Bladder microvascular endothelial cell (primary cell): ENCODE measurements at places on chromosomes 3 and 15. TPM values are rescaled to one million over a fixed set of nuclear protein-coding genes. Genes with fewer than 3 reads are reported as not detected.

The ACAD11 gene
- total RNA-seq: 14.2 and 39.6 TPM in 2 replicates

The FAM107A gene
- total RNA-seq: 1.8 and 13.9 TPM in 2 replicates

The SMCO1 gene
- total RNA-seq: not detected in 2 replicates

The CCR1 gene
- total RNA-seq: not detected in 2 replicates

The RNU5B-1 gene
- total RNA-seq: not detected in 2 replicates

The COL8A1 gene
- 86.8 and 462 TPM in 2 replicates for total RNA-seq

The TM4SF18 gene
- 248 and 498 TPM in 2 replicates for total RNA-seq

The DNAH12 gene
- total RNA-seq: under 0.01 and 0.16 TPM in 2 replicates

The GHRL gene
- under 0.01 and 0.69 TPM in 2 replicates for total RNA-seq

The RASGRP1 gene
- under 0.01 and 0.57 TPM in 2 replicates for total RNA-seq

The CCDC32 gene
- total RNA-seq: 10.8 and 13.2 TPM in 2 replicates

The HDC gene
- total RNA-seq: not detected in 2 replicates

The SHC4 gene
- 0.16 and 0.57 TPM in 2 replicates for total RNA-seq

The SAMMSON gene
- total RNA-seq: not detected in 2 replicates

The ZNF385D gene
- 2.3 and 3.2 TPM in 2 replicates for total RNA-seq

The KLHL6 gene
- total RNA-seq: 6.9 and 8.6 TPM in 2 replicates

The TTLL13 gene
- 0.06 TPM in 1 of 2 replicates, not detected in the other for total RNA-seq

The CACNA1D gene
- not detected in 2 replicates for total RNA-seq

The ZNF501 gene
- 4.4 and 5.3 TPM in 2 replicates for total RNA-seq

The SLC35G2 gene
- total RNA-seq: 16.8 and 27.5 TPM in 2 replicates

The ZMYND10 gene
- 0.16 and 0.31 TPM in 2 replicates for total RNA-seq

The ST3GAL6 gene
- 6.0 and 21.9 TPM in 2 replicates for total RNA-seq

The IL17RB gene
- total RNA-seq: 0.38 TPM in 1 of 2 replicates, not detected in the other

The GRK7 gene
- total RNA-seq: under 0.01 TPM in 1 of 2 replicates, not detected in the other

The CLDN1 gene
- 0.16 and 4.7 TPM in 2 replicates for total RNA-seq

The SPINK8 gene
- total RNA-seq: not detected in 2 replicates

The MYL3 gene
- total RNA-seq: not detected in 2 replicates

The CCR9 gene
- not detected in 2 replicates for total RNA-seq

The BBS4 gene
- 5.0 and 6.9 TPM in 2 replicates for total RNA-seq

The GOLGA8J gene
- 0.13 TPM in 1 of 2 replicates, not detected in the other for total RNA-seq

The CAMK2N2 gene
- 0.13 TPM in 1 of 2 replicates, not detected in the other for total RNA-seq

The ZBTB47 gene
- 10.5 and 15.3 TPM in 2 replicates for total RNA-seq

The GOLGA6L7 gene
- total RNA-seq: not detected in 2 replicates
